ENCODE measurements at places on chromosomes 12 and 14.

GRCh38 chr12:80761838-80762237, 45.1 kb downstream of the MYF5 start:
- no peak for DNase-seq

GRCh38 chr14:76996563-76997146, 31.9 kb downstream of the IRF2BPL start:
- DNase-seq, result no peak

DNA sequence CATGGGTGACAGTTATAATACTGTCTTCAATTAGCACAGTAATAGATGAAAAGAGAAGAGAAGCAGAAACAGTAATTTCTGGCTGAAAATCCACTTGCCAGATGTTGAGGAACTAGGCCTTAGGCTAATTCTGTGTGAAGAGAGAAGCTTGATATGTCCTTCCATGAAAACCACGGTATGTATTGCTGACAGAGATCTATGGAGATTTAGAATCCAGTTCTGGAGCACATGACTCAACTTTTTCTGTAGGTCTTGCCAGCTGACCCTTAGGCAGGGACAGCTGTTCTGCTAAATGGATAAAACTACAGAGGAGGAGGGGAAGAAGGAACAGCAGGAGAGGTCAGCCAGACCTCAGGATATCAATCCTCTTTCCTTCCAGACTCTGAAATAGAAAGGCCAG, 211.5 kb downstream of the PRKD1 start:
- no peak for DNase-seq

DNA sequence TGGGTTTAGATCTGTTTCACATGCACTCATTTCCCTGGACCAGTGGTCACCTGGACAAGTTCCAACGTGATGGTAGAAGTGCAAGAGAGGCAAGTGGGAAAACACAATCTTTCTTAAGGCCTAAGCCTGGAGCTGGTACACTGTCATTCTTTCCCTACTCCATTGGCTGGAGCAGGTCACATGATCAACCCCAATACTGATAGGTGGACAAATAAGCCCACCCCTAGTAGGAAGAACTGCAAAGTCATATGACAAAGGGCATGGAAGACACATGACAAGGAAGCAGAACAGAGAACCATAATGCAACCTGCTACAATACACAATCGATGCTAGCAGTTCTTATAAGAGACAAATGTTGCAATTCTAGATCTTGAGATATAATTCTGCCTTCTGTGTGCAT, 66.3 kb downstream of the SRRM4 start:
- no peak for DNase-seq

DNA sequence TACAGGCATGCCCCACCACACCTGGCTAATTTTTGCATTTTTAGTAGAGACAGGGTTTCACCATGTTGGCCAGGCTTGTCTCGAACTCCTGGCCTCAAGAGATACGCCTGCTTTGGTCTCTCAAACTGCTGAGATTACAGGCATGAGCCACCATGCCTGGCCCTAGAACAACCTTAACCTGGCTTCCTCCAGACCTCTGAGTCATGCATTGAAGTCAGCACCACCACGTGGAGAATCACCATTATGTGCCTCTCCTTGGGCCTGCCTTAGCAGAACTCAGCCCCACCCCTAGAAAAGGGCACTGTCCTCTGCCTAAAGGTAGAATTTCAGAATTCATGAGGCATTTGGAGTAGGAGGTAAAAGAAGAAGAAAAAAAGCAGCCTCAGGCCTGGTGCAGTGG, 49.0 kb downstream of the LIMA1 start:
- DNase-seq, result peak; percentile 63

DNA sequence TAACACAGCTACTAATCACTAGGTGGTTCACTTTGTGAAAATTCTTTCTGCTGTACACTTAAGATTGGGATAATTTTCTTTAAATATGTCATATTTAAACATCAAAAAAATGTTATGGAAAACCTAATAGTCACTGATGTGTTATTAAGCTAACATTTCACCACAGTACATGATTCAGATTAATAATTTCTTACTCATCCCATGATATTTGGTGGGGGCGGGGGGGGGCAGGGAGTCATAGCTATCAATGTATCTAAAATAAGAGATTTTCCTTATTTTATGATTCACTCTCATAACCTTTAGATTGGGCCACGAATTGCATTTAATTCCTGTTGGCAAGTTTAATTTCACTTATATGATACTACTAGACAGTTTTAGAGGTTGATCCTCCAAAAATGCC, 88.8 kb downstream of the KCNH5 start:
- DNase-seq, result no peak

- peak; percentile 65 for DNase-seq
Observed at GRCh38 chr14:92625213-92625612, 111.6 kb downstream of the RIN3 start.

- no peak for DNase-seq
Observed at GRCh38 chr12:107774349-107775029, at the start of gene ASCL4. TSS of gene ASCL4 (plus strand) at chr12:107774704. CDS start at chr12:107775219, 515 bp downstream.

- no peak for DNase-seq
Observed at GRCh38 chr14:37318938-37319337, 121.2 kb downstream of the MIPOL1 start.

GRCh38 chr14:33370426-33370825, 431.7 kb downstream of the NPAS3 start:
- no peak for DNase-seq

GRCh38 chr12:27560126-27560525, 36.1 kb downstream of the PPFIBP1 start:
- DNase-seq, result no peak

DNA sequence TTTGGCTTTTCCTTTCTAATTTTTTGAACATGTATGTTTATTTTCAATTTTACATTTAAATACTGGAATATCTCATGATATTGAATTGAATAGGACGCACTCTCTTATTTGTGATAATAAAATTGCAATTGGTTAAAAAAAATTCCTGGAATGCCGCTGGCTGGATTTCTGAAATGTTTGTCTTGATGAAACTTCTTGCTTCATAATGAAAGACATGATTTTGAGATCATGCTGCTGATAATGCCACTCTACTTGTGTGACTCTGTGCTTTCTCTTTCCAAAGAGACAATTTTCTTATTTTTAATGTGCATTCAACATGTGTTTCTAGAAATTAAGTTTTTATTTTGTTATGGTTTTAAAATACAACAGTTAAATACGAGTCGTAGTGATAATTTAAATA, 465.7 kb upstream of the FAR2 start:
- no peak for DNase-seq

GRCh38 chr14:92503756-92504491, 9.7 kb upstream of the RIN3 start:
- peak; percentile 96 for DNase-seq

DNA sequence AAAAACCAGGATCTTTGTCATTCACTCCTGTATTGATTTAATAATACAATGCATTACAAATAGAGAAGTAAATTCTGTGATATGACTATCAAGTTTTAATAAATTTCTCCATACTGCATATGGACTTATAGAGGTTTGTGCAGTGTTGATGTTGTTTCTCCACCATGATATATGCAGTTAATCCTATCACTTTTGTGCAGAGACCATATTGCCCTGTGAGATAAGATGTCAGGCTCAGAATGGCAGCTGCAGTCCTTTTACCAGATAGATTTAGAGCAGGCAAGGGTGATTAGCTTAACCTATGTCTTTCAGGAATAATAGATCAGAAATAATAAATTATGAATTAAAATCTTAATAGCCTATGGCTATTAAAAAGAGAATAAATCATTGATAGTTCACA, 38.6 kb upstream of the KCNJ8 start:
- DNase-seq, result no peak

GRCh38 chr14:21300892-21301291, 21.0 kb downstream of the RPGRIP1 start:
- DNase-seq, result no peak

DNA sequence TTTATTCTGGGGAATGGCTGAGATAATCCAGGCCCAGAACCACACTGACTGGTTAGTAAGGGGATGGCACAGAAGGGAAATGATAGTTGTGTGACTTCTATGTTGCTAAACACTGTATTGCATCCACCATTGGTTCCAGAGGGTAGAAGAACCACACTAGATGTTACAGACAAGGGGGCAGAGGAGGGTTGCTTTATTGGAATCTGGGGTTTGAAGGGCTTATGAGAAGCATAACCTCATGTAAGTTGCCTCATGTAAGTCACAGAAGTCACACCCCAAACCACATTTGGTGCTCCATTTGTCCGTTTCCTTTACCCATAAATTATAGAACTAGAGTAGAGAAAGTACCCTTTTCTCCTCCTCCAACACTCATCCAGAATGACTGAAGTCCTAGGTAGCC, 5.5 kb upstream of the PSMA6 start:
- DNase-seq, result no peak

DNA sequence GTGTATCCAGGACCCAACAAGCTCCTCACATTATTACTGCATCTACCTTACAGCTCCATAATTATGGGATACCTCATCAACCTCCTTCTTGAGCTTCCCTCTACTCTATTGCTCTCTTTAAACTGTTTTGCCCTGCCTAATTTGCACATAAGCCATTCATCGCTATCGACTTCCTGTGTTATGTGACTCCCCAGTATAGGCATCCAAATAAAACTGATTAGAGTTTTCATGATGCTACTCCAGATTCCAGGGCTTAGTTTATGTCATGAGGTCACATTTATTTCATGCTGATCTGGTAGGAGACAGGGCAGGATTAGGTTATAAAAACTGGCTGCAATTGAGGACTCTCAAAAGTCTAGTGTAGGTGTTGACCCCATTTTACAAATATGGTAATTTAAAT, 569.9 kb upstream of the MGAT4C start:
- no peak for DNase-seq

DNA sequence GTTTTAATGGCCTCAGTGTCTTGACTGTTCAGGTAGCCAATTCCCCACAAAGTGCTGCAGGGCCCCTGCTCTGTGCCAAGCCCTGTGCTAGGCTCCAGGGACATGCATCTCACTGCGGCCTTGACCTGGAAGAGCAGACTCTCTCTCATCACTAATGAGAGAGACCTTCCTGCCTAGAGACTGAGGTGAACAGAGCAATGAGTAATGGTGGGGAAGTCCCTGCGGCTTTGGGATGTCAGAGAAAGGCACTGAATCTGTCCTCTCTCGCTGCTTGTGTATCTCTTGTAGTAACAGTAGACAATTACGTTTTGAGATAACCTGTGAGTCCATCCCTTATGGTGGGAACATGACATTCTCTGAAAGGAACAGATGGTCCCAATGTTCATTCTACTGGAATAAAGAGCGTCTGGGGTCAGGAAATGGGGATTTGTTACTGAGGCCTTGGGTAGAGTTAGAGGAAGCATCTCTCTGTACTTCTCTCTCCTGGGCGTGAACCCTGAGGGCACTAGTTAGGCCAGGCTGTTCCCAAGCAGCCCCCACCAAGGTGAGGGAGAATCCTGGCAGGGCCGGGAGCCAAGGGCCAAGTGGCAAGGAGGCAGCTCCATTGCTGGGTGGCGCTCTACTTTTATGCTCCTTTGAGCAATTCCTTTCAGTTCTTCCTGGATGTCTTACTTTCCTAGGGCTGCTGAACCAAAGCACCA, 13.5 kb downstream of the NFATC4 start:
- no peak for DNase-seq

DNA sequence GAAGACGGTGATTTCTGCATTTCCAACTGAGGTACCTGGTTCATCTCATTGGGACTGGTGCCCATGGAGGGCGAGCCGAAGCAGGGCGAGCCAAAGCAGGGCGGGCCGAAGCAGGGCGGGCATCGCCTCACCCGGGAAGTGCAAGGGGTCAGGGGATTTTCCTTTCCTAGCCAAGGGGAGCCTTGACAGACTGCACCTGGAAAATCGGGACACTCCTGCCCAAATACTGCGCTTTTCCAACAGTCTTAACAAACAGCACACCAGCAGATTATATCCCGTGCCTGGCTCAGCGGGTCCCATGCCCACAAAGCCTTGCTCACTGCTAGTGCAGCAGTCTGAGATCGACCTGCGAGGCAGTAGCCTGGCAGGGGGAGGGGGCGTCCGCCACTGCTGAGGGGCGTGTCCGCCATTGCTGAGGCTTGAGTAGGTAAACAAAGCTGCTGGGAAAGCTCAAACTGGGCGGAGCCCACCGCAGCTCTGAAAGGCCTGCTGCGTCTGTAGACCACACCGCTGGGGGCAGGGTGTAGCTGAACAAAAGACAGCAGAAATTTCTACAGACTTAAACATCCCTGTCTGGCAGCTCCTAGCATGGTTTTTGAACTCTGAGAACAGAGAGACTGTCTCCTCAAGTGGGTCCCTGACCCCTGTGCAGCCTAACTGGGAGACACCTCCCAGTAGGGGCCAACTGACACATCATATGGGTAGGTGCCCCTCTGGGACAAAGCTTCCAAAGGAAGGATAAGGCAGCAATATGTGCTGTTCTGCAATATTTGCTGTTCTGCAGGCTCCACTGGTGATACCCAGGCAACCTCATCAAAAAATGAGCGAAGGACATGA, 77.2 kb downstream of the BAZ1A start:
- DNase-seq, result no peak
